ENCODE measurements at places on chromosomes 6 and 20.

- no peak for DNase-seq
Observed at GRCh38 chr6:149634315-149634714, 14.2 kb downstream of the KATNA1 start.

GRCh38 chr6:136786658-136787057 is 5.6 kb downstream of the MAP3K5 start:
- no peak for DNase-seq

GRCh38 chr6:47438481-47439347 is 38.9 kb upstream of the CD2AP start:
- DNase-seq = no peak

DNA sequence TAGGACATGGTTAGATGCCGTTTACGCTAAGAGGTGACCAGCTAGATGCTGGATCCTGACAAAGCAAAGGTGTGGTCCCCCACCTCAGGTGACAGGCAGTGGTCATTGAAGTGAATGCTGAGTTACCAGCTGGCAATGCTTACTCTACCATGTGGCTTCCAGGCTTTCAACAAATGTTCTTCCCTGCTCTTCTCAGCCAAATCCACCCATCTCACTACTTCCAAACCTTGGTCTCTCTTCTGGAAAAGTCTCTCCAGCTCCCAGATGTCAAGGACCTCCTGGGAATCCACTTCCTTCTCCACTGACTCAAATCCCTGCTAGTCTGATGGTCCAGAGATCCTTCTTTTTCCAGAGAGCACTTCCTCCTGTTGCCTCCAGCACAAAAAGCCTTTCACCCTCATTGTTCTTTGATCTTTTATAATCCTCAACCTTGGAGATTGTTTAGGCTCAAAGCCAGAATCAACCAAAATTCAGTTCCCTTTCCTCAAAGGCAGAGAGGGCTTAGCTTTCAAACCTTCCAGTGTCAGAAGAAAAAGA is 228.0 kb downstream of the ZNF217 start:
- DNase-seq = no peak

GRCh38 chr6:104087765-104088164 is 772.0 kb downstream of the HACE1 start:
- no peak for DNase-seq

GRCh38 chr20:46055269-46055668 is 26.3 kb downstream of the SLC12A5 start:
- DNase-seq = no peak

- no peak for DNase-seq
Observed at GRCh38 chr6:148514091-148514845, 171.6 kb downstream of the SASH1 start.

DNA sequence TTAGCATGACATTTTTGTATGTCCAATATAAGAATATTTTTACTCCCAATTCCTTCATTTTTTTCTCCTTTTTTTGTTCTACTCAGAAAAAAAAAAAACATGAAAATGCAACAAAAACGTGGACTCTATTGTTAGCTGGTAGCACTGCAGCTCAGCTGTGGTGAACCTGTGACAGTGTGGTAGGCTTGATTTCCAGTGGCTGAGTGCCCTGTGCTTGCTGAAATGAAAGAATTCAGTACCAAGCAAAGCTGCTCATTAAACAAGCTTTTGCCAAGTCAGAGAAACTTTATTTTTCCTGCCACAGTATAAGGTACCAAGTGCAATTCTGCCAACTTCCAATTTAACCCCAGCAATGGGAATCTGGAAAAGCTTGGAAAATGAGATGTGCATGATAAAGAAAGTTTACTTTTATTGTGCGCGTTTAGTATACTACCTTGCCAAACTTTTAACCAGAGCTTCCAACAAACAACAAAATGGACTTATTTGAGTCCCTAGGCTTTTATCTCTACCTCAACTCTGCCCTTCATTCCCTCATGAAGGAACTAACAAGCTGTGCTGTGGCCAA is 215.2 kb downstream of the SLC35F1 start:
- no peak for DNase-seq

DNA sequence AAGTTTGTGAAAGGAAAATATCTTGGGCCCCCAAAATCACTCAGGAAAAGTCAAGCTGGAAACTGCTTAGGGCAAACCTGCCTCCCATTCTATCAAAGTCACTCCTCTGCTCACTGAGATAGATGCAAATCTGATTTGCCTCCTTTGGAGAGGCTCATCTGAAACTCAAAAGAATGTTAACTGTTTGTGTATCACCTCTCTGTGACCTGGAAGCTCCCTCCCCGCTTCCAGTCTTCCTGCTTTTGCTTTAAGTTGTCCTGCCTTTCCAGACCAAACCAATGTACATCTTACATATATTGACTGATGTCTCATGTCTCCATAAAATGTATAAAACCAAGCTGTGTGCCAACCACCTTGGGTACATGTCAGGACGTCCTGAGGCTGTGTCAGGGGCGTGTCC is 331.4 kb upstream of the QKI start:
- DNase-seq = no peak

DNA sequence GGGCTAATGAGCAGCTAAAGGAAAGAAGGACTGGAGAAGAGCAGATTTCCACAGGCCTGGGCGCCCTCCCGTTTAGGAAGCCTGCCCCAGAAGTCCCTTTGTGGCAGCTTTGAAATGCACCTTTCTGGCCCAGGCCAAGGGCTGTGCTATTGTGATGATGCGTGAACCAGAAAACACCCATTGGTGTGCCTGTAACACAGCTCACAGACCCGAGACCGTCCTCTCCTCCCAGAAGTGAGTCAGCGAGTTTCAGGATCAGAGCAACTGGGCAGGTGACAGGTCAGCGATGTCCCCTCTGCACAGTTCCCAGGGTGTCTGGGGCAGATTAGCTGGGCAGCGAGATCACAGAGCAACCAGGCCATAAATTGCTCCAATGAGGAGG is 71.9 kb upstream of the SULF2 start:
- DNase-seq = no peak

GRCh38 chr6:145147559-145147958 is 587.8 kb downstream of the EPM2A start:
- DNase-seq = no peak

All from stimulated activated CD4-positive, alpha-beta T cell treated with anti-CD3 and anti-CD28 coated beads, Interleukin-2, amount 100 ng/mL, for 48 hours (primary cell).